Dermis microvascular lymphatic vessel endothelial cell (primary cell): ENCODE measurements at places on chromosomes 3 and 15.

DNA sequence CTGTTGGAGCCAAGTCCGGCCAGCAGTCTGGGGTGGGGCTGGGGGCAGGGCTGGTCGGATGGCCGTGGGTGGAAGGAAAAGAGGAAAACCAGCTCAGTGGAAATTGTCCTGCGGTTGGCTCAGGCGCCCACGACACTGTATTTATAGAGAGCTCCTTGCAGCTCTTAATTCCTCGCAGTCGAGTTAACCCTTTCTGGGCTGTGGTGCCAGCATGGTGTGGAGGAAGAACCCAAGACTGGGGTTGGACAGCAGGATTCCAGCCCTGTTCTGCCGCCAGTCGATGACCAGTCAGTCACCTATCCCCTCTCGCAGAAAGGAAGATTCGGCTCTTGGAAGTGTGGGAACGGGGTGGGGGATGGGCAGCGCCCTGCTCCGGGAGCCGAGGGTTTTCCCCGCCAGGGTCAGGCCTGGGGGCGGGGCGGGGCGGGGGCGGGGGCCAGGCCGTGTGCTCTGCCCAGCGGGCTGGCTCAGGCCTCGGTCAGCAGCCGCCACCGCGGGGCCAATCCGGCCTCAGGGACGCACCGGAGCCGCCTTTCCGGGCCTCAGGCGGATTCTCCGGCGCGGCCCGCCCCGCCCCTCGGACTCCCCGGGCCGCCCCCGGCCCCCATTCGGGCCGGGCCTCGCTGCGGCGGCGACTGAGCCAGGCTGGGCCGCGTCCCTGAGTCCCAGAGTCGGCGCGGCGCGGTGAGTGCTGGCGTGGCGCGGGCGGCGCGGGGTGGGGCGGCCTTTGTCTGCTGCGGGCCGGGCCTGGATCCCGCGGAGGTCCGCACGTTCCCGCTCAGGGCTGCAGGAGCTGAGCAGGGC, at the start of gene CD276:
CD276 (plus strand) TSS at position 607 of the 804 bp plus-strand sequence. CDS start 15,257 bp downstream, outside the sequence.
- no peak for DNase-seq

DNA sequence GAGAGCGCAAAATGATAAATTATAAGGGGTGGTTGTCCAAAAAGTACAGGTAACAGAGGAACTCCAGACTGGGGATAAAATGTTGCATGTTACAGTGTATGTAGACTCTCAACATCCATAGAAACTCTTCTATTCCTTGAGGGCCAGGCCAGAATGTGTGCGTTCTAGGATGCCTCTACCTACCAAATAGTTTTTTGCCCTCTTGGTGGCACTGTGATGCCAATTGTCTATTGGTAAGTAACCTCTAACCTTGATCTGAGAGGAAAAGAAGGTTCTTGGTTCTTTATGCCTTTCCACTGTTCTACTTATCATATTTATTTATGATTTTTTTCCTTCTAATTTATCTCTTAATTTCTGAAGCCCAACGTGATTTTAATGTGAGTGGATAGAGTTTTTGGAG, 424.6 kb downstream of the GRM7 start:
- peak; percentile 30 for DNase-seq

DNA sequence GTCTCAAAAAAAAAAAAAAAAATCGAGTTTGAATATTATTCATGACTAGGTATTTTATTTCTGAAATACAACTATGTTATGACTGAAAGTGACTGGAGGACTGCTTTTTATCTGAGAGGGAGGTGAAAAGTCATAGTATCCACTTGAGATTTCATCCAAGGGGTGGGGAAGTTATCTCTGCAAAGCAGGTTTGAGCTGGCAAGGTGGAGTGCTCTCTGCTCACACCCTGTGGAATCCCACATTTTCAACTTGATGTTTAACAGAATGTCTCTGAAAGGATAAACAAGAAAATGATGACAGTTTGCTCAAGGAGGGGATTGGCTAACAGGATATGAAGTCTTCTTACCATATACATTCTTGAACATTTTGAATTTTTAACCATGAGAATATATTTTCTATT, 27.3 kb upstream of the SEC62 start:
- DNase-seq = no peak

DNA sequence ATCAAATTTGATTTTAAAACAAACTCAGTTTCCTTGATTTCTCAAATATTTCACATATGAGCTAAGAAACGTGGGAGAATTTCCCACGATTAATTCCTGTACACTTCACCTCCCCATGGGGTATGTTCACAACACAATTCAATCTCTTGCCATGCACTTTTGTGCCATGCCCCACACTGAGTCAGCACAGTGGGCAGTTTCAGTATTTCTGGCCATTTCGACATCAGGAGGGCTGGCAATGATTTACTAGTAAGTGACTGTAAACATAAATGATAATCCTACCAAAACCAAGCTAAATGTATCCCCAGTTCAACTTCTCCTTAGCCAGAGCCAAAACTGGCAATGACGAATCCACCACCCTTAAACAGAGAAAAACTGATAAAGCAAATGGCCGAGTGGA, 293.6 kb downstream of the FGF12 start:
- no peak for DNase-seq

DNA sequence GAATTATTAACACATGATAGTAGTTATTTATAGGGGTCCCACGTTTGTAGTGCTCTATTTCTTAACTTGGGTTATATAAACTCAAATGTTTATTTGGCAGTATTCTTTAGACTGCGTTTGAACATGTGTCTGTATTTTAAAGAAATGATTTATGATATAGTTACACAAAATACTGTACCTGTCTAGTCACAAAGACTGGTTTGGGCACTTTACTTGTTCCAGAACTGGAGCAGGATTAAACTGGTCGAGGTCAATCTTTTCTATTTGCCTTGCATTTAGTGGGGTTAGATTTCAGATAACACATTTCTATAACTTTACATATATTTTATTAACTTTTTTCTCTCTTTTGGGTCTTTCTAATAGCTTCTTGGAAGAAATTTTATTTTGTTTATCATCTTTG, 39.5 kb downstream of the HACD3 start:
- DNase-seq = no peak

GRCh38 chr3:78882251-78882650, 885.5 kb downstream of the ROBO1 start:
- no peak for DNase-seq

DNA sequence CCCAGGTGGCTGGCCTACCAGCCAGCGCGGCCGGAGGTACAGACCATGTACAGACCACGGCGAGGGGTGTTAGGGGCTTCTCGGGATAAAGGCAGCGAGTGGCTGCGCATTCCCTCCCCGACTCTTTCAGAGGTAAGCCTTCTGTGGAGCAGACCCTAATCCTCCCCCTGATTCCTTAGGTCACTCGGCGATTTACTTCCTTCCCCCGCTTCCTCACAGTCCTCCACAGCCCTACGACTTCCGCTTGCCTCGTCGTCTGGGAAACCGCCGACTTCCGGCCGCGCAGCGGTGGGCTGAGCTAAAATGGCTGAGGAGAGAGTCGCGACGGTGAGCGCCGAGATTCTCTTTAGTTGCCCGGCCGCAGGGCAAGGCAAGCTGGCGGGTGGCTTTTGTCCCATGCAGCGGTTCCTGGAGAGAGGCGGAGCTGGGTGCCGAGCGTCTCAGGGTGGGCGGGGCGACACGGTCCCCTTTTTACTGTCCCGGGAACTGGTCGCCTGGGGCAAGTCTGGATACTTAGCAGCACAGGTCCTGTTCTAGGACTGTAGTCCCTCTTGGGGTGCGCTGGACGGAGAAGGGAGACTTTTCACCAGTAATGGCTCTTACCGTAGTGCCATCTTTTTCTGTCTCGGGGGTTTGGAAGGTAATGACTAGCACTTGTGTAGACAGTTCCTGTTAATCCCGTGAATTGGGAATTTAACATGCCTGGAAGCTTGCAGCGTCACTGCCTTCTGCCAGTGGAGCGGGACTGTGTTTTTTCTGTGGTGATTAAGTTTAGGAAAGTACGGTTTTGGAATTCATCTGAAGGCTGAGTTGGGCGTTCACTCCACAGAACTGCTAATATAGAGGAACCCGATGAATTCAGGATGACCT, at the start of the genes BBS4 and HIGD2B:
BBS4 (plus strand) TSS at position 283 of the 870 bp plus-strand sequence; CDS start at position 304, 21 bp downstream.
HIGD2B (minus strand) TSS at position 258 of the 870 bp plus-strand sequence. CDS start 9,808 bp downstream, outside the sequence.
- DNase-seq = peak; percentile 68

DNA sequence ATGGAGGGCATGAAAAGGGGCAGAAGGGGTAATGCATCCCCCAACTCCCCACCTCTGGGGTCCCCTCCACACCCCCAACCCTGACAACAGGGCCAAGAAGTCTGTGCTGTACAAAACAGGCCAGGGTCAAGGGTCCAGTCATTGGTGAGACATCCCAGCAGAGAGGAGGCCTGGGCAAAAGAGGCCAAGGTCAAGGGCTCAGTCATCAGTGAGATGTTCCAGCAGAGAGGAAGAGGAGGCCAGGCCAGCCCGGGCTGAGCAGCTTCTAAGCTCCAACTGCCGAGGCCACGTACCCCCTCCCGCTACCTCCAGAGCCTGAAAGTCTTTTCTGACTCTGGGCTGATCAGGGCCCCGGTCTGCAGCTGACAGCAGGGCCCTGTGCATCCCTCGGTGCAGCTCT, 52.4 kb downstream of the LHFPL4 start:
- DNase-seq = no peak

DNA sequence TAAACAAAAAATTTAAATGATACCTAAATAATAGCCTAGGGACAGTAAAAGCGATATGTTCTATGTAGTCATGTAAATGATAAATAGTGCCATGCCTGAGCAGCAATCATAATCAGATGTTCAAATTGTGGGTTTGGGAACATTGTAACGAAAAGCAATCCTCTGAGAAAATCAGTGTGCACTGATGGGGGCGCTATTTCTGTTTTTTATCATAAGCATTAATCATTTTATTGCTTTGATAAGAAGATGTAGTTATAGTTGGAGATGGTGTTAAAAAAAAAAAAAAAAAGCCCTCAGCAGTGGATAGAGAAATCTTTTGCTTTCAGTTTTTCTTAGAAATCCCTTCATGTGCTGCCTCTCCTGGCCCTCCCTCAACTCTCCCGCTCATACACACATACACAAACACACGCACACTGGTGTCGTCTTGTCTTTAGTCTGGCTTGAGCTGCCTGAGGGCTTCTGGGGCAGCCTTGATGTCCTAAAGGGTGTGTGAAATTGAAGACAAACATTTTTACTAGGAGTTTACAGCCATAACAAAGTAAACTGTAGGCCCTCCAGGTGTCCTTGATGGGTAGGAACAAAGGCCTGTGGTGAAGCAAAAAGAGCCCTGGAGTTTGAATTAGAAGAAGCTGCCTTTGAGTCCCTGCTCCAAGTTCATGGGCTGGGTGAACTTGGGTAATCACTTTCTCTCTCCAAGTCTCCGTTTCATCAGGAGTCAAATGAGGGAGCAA, 428.1 kb downstream of the SOX2 start:
- DNase-seq = no peak

GRCh38 chr3:184796551-184796950, 15.4 kb upstream of the VPS8 start:
- DNase-seq = no peak

DNA sequence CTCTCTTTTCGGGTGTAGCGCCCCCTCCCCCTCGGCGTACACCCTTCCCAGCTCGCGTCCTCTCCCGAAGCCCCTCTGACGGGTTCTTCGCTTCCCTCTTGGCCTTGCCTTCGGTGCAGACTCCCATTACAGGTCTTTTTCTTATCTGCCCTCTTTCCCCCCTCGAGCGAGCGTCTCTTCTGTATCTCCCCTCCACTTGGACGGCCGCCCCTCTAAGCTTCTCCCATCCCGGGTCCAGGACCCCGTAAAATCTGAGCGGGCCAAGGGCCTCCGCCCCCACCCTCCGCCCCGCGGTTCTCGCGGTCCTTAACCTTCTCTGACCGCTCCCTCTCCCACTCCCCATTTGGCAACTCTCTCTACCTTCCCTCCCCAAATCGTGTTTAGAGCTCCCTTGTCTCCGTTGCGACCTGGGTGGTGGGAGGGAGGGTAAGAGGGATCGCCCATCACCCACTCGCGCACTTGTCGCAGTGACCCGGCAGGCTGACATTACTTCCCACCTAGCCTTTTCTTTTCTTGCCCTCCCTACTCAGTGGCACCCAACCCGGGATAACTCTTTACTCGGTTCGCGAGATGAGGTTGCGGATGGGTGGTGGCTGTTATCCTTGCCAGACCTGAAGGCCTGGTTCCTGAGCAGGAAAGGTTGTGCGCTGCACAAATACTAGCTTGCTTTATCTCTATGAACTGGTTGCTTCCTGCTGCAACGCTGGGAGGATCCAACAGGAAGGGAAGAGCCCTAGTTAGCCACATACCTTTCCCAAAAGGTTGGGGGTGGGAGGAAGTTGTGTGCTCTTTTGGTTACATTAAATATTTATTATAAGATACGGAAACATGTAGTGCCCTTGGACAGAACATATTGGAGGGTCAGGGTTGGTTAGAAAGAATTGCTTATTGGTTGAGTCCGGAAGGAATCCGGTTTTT, 922 bp downstream of the RAB11A start:
- DNase-seq = peak; percentile 98
